Caco-2 (cell line): ENCODE measurements at places on chromosomes 6 and 20. TPM values are rescaled to one million over a fixed set of nuclear protein-coding genes. Genes with fewer than 3 reads are reported as not detected.

The CHRNA4 gene
- 0.11 and 0.65 TPM in 2 replicates for total RNA-seq

The OR2B6 gene
- total RNA-seq = not detected in 2 replicates

The SAMD3 gene
- 1.5 and 1.7 TPM in 2 replicates for total RNA-seq

The EPPIN gene
- total RNA-seq = not detected in 2 replicates

The KIAA0408 gene
- not detected in 2 replicates for total RNA-seq

The SDCBP2 gene
- 1.4 and 2.0 TPM in 2 replicates for total RNA-seq
